ENCODE measurements at places on chromosomes 4 and X. TPM values are rescaled to one million over a fixed set of nuclear protein-coding genes. Genes with fewer than 3 reads are reported as not detected.

GRCh38 chr4:102758241-102759160 lies 2.3 kb downstream of the MANBA start:
- no peak overlapping the region for H3K4me3 ChIP-seq
- DNase-seq = no peak
- no peaks in the 10 kb centered on the region for H3K27me3 ChIP-seq
- H3K4me1 ChIP-seq = peaks cover 17% of the 10 kb centered on the region
- peaks cover 4% of the 10 kb centered on the region for H3K36me3 ChIP-seq

GRCh38 chr4:149993030-149993429 lies 85.2 kb upstream of the DCLK2 start:
- no peaks in the 10 kb centered on the region for H3K36me3 ChIP-seq
- H3K4me3 ChIP-seq = no peak overlapping the region
- peaks cover 13% of the 10 kb centered on the region for H3K4me1 ChIP-seq
- DNase-seq = no peak

DNA sequence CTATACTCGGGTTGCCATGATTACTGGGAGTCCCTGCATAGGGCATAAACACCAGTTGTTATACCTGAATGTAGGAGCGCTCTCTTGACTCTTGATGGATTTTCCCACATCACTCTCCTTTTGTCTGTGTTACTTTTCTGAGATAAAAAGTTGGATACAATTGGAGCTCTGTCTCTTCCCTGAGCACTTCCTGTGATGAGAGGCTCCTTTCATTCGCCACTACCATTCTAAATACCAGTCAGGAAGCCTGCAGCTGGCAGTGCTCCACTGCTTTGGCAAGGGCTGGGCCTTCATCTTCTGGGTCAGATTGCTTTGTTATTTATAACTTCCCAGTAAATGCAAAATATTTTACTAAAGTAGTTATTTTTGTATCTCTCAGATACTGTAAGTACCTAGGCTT lies 13.9 kb downstream of the TCEANC start:
- no peak overlapping the region for H3K27ac ChIP-seq
- H3K4me1 ChIP-seq = no peaks in the 10 kb centered on the region
- H3K36me3 ChIP-seq = peaks cover 8% of the 10 kb centered on the region
- DNase-seq = no peak
- peaks cover 15% of the 10 kb centered on the region for H3K27me3 ChIP-seq

- H3K36me3 ChIP-seq = no peaks in the 10 kb centered on the region
- DNase-seq = peak; percentile 2
- H3K27ac ChIP-seq = no peak overlapping the region
- H3K4me1 ChIP-seq = no peaks in the 10 kb centered on the region
Observed at GRCh38 chrX:26586570-26586969, 370.6 kb downstream of the MAGEB5 start.

DNA sequence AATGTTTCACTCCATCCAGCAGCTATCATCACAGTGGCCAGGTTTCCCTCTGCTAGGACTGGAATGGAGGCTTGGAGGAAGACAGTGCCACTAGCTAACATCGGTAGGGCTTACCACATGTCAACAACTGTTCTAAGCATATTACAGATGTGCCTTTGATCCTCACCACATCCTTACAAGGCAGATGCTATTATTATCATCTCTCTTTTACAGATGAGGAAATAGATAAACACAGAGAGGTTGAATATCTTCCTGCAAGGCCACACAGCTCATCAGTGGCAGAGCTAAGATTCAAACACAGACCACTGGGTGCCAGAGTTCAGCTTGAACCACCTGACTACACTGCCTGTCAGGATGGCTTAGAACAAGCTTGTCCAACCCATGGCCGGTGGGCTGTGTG lies 47.4 kb downstream of the MAMLD1 start:
- no peak overlapping the region for H3K27ac ChIP-seq
- no peak for DNase-seq
- no peak overlapping the region for H3K4me3 ChIP-seq
- no peaks in the 10 kb centered on the region for H3K27me3 ChIP-seq

DNA sequence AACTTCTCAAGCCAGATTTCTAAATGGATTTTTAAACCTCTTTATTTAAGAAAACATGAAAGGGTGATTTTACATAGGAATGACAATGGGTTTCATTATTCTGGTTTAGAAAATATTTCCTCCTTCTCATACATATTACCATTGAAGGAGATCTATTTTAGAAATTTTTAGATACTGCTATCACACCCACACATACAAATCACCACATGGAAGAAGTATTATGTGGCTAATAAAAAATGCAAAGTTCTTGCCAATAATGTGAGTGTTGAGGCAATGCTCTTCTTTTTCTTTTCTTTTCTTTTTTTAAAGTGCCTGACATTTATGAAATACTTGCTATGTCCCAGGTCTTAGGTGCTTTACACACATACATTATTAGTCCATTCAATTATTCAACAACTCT lies 6.8 kb downstream of the STAP1 start:
- DNase-seq = no peak
- H3K4me3 ChIP-seq = no peak overlapping the region
- no peaks in the 10 kb centered on the region for H3K27me3 ChIP-seq
- H3K27ac ChIP-seq = no peak overlapping the region
- H3K36me3 ChIP-seq = peaks cover 4% of the 10 kb centered on the region

DNA sequence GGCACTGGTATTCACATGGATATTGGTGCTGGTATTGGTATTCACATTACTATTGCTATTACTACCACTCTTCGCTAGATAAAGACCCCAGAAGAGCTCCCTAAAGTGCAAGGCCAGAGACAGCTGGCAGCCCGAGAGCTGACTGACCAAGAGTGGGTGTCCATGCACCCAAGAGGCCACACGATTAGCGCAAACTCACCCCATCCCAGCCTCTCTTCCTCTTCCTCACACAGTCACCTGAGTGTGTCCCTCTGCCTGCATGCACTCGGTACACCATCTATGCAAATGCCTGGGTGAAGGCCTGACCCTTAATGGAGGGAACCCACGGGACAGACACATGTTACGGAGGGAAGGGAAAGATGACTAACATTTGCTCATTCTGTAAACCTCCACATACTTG lies 86.7 kb downstream of the HAUS3 start:
- H3K36me3 ChIP-seq = no peaks in the 10 kb centered on the region
- DNase-seq = no peak
- no peaks in the 10 kb centered on the region for H3K4me1 ChIP-seq
- H3K4me3 ChIP-seq = no peak overlapping the region
- H3K27me3 ChIP-seq = no peaks in the 10 kb centered on the region
- H3K27ac ChIP-seq = no peak overlapping the region

GRCh38 chr4:73731968-73732610 lies 8.3 kb upstream of the CXCL8 start:
- no peaks in the 10 kb centered on the region for H3K36me3 ChIP-seq
- no peak overlapping the region for H3K27ac ChIP-seq
- H3K4me1 ChIP-seq = peaks cover 25% of the 10 kb centered on the region
- DNase-seq = peak; percentile 24
- no peak overlapping the region for H3K4me3 ChIP-seq
- H3K27me3 ChIP-seq = no peaks in the 10 kb centered on the region

The UGT8 gene
- 2.2 TPM for total RNA-seq

The GPR50 gene
- total RNA-seq = not detected

Data from MCF 10A (cell line).